ENCODE measurements at places on chromosomes 11 and 22.
A peak's percentile ranks its signal among the peaks of the same experiment; 100 is the strongest.

DNA sequence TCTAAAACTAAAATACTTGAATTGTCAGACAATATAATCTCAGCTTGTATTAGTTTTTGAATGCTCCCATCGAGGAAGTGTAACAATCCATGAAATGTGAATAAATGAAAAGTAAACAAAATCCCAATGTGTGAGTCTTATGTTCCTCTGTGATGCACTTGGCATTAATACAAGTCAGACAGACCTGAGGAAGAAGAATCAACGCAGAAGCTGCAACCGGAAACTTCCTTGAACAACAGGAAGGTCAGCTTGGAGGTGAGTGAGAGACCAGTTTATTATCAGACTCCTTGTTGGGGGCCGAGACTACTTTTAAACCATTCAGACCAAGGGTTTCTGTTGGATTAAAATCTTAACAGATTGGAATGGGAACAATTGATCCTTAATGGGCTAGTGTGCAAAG, 24.2 kb downstream of the NUP50 start:
- no peak for DNase-seq

DNA sequence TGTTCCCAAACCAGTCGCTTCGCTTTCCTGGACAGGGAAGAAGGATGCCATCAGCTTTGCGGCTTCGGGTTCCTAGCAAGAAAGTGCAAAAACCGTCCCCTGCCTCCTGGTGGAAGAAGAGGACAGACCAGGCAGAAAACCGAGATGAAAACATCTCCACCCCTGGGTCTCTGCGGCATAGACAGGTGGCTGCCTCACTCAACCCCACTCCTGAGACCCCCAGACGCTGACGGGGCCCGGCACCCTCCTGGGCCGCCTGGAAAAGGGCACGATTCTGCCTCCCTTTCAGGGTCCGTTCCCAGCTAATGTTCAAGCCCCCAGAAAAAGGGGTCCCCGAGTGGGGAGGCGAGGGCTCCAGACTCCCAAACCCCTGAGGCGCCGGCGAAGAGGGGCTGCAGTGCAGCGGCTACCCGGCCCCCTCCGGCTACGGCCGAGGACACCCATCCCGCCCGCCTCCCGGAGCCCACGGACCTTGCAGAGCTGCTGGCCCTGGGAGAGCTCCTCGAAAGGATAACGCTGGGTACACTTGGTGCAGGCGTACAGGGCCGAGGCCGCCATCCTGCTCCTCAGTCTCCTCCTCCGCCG, 569 bp downstream of the FAM76B start:
- no peak for DNase-seq

DNA sequence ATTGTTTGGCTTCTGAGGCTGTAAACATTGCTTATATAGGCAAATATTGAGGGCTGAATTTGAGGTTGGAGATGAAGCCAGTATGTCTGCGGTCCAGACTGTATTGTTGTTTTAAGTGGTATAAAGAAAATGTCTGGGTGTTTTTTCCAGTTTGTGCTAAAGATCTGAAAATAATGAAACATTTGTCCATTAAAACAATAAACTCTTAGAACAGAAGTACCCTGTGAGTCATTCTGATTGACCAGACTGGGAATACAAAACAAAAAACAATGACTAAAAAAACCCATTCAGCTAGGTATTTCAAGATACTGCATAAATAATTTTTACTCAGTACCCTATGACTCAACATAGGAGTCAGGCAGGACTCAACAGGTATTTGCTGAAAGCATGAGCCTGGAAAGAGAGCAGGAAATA, 20.4 kb downstream of the ALKBH8 start:
- DNase-seq: no peak

GRCh38 chr11:62588966-62589637, 2.2 kb downstream of the TUT1 start:
- DNase-seq: peak; percentile 20

DNA sequence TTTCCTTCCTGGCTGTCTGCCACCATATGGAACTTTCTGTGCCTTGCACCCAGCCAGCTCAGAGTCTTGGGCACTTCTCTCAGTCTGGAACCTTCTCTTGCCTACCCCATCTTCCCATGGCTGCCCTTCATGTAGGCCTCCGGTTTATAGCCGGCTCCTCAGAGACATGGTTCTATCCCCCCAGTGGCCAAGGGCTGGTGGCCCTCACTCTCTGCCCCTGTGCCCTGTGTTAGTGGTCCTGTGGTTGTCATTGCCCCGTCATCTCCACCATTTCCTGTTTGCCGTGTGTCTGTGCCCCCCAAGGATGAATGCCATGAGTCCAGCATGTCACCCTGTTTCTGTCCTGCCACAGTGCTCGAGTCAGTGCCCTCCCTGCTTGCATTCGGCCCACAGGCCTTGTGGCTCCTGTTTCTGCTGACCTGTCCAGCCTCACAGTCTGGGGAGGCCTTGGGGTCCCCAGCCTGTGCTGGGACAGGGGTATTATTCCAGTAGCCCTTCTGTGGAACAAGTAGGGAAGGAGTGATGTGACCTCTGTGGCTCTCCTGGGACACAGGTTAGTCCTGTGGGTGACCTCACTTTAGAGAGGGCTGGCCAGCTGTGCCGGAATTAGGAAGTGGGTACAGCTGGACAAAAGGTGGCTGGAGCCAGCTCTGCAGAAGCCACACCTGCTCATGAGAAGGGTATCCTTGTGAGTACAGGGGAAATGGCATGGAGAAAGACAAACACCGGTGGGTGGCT, 30.7 kb downstream of the ST3GAL4 start:
- no peak for DNase-seq

DNA sequence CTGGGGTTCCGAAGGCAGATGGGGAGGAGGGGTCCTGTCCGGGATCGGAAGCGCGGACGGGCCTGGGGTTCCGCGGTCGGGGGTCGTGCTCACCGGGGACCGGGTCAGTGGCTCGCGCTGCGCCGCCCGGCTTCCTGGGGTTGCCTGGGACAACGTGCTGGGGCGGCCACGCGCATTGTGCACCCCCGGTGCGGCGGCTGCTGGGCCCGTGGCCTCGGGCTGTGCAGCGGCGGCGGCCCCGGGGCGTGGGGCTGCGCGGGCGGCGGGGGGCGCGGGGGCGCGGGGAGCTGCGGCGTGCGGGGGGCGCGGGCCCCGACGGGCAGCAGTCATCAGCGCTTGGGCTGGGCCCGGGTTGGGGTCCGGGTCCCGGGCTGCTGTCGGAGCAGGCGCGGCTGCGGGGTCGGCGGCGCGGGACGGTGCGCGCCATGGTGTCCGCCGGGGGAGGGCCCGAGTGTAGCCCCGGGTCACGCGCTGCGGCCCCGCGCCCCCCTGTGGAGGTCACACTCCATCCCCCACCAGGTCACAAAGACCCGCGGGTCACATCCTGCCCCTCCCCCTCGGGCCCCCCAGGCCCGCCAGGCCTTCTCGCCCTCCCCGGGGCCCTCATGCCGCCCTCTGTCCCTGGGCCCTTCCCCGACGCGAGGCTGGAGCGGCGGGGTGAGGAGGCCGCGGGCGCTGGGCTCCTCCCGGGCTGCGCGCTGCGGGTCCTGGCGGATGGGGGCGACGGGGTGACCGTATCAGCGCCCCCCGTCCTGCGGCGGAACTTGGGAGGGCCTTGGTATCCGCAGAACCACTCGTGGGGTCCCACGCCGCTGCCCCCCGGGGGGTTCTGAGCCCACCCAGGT, at the start of gene TTLL8:
Gene TTLL8, minus strand, starts transcription at position 238 of the 845 bp plus-strand sequence.
- DNase-seq: no peak

DNA sequence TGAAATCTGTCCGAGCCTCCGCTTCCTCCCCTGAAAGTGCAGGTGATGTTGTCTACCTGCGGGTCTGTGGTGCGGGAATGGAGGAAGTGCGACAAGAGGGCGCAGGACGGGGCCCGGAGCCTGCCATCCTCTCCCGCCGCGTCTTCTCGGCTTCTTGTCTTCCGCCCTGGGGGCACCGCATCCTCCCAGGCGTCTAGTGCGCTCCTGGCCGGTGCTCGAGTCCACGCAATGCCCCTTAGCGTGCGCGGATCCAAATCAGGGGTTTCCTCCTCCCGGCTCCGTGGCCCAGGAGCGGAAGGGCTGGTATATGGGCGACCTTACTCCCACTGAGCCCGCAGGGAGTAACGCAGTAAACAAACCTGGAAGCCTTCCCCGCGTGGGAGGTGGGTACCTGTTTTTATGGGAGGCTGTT, 405 bp downstream of the SFI1 start:
- no peak for DNase-seq

DNA sequence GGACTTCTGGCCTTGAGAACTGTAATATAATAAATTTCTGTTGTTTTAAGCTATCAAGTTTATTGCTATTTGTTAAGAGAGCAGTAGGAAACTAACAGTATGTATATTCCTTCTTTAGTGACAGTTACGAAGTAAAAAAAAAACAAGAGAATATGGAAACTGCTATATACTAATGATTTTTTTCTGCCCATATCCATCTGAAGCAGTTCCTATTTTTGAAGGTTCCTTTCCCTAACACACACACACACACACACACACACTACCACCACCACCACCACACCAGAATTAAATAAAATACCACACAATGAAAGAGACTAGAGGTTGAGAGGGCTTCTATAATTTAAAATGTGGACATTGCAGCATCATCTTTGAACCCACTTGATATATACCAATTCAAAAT, 44.4 kb upstream of the CARD18 start:
- DNase-seq: no peak

- no peak for DNase-seq
Measured at GRCh38 chr22:50280708-50281383, 10.7 kb upstream of the MAPK11 start.

- DNase-seq: no peak
Measured at GRCh38 chr11:1453611-1454034, 33.0 kb downstream of the MOB2 start.

- DNase-seq: peak; percentile 26
Measured at GRCh38 chr22:37623075-37624016, 14.7 kb downstream of the GGA1 start.

DNA sequence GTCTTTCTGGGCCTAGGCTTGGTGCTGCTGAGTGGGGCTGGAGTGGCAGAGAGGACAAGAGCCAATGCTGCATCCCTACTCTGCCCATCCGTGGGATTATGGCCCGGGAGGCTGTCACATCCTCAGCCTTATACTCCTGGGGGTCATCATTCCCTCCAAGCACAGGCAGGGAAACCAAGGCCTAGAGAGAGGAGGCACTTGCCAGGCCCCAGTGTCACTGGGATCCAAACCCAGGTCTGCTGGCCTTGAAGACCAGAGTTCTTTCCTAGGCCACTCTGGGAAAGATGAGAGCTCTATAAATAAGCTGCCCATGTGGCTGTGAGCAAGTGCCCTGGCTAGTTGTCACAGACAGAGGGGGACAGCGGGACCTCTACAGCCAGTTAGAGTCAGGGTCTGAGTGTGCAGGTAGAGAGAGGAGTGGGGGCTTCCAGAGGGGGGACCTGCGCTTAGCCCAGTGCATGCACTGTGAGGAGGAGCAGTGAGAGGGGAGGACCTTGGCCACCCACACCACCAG, 4.8 kb downstream of the RELT start:
- DNase-seq: no peak

All from AML-193 (cell line).